Activated CD4-positive, alpha-beta T cell treated with anti-CD3 and anti-CD28 coated beads for 36 hours (primary cell): ENCODE measurements at places on chromosomes 12 and 14.
A peak's percentile ranks its signal among the peaks of the same experiment; 100 is the strongest.

DNA sequence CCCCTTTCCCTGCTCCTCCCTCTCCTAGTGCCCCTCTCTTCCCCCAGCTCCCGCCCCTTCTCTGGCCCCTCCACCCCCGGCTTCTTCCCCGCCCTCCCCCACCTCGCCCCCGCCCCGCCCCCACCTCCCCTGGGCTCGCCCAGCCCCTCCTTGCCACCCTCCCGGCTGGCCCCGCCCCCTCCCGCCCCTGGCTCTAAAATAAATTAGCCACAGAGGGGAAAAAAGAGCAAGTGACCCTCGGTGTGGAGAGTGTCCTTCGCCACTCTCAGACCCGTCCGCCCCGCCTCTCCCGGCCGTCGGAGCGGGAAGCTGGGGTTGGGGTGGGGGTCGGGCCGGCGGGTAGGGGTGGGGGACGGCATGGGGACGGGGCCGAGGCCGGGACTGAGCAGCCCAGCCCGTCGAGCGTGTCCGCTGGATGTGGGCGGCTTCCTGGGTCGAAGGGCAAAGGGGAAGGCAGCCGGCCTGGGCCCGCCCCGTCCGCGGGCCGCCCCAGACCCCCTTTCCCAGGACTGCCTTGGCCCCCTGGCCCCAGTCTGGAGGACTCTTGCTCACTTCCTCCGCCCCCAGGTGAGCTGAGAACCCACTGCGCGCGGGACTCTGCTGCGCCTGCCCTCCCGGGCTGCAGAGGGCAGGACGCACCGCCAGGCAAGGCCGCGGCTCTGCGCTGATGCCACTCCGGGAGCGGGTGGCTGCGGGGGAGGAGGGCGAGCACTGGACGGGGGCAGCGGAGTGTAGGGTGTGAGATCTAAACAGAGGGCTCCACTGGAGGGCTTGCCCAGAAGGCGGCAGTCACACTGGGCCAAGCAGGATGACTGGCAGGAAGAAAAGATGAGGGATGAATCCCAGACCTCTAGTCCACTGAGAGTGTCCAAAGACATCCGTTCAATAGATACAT, 570 bp upstream of the FIGNL2 start:
- H3K4me3 ChIP-seq = no peak overlapping the region
- no peaks in the 10 kb centered on the region for H3K36me3 ChIP-seq
- H3K4me1 ChIP-seq = peaks cover 10% of the 10 kb centered on the region
- peaks cover 30% of the 10 kb centered on the region for H3K27me3 ChIP-seq
- no peak overlapping the region for H3K27ac ChIP-seq

DNA sequence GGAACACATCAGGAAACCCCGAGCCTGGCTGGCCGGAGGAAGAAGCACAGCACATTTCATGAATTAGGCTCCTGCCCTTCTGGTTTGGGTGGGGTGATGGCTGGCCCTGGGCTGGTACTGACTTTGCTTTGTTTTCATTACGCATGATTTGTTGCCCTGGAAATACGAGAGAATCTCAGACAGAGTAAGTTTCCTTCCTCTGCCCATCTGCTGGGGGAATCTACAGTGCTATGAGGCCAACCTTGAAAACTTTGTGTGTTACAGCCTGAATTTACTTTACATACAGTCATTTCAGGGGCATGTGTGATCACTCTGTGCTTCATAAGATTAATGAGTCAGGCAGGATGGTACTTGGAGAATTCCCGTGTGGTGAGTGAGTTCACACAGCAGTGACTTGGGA, 20.5 kb upstream of the SLC5A8 start:
- no peak overlapping the region for H3K27ac ChIP-seq
- no peaks in the 10 kb centered on the region for H3K36me3 ChIP-seq
- no peak for DNase-seq
- no peaks in the 10 kb centered on the region for H3K4me1 ChIP-seq
- H3K4me3 ChIP-seq = no peak overlapping the region
- H3K27me3 ChIP-seq = peaks cover 12% of the 10 kb centered on the region

DNA sequence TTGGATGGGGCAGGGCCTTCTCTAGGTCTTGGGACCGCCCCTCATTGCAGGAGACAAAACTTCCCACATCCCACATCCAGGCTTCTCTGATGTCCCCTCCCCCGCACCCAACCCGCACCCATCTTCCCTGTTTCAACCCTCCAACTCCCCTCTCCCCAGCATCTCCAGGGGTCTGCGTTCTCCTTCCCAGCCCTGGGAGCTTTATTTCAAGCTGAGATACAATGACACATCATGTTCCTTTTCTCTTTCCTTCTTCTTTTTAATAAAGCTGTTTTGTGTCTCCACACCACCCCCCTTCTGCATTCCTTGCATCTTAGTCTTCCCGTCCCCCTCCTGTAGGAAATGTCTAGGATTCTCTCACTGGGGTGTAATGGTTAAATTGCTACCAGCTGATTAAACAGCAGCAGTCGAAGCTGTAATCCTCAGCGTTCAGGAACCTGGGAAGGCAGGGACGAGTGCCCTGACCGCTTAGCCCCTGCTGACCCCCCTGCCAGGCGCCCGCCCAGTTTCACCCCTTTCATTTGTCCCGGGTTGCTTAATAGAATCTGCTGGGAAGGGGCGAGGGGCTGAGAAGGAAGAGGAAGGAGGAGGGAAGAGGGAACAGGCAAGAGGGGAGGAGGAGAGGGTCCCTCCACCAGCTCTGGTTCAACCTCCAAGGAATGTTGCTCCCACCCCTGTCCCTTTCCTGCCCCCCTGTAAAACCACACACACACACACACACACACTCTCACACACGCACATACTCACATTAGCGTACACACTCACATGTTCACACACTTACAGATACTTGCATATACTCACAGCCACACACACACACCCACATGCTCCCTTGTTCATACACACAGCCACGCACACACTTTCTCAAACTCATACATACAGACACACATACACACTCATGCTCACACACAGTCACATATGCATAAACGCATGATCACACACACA, 104.5 kb upstream of the MED13L start:
- no peak for DNase-seq
- no peaks in the 10 kb centered on the region for H3K4me1 ChIP-seq
- no peak overlapping the region for H3K4me3 ChIP-seq

DNA sequence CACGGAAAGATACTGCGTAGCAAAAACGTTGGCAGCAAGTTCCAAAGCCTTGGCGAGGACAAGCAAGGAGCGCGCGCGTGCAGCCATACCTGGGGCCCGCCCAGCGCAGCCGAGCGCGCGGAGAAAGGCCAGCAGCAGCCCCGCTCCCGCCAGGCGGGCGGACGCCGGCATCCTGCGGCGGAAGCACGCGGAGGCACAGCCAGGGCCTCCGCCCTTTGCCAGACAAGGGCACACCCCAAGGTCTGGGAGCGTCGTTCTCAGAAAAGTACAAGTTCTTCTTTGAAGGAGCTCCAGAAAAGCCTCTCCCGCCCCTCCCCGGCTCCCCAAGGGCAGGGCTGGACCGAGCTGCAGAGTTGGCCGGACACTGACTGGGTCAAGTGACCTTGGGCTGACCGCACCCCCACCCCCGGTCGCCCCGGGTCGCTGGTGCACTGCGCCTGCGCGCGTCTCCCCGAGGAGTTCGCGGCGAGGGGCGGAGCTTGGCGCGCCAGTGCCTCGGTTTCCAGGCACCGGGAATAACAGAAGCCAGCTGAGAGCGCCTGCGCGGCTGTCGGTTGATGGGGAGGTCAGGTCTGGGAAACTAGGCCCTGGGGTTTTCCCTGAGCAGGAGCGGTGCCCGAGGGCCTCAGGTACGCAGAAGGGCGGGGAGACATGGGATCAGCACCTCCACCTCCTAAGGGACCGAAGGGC, at the start of gene ZC2HC1C:
Gene ZC2HC1C (plus strand): TSS at position 521 of the 690 bp plus-strand sequence. CDS start 933 bp downstream, outside the sequence.
- no peak within 1 kb of the TSS for H3K4me3 ChIP-seq
- H3K36me3 ChIP-seq = no peaks in the 10 kb centered on the region
- H3K4me1 ChIP-seq = peaks cover 8% of the 10 kb centered on the region
- no peaks in the 10 kb centered on the region for H3K27me3 ChIP-seq
- peak; percentile 79 for DNase-seq

DNA sequence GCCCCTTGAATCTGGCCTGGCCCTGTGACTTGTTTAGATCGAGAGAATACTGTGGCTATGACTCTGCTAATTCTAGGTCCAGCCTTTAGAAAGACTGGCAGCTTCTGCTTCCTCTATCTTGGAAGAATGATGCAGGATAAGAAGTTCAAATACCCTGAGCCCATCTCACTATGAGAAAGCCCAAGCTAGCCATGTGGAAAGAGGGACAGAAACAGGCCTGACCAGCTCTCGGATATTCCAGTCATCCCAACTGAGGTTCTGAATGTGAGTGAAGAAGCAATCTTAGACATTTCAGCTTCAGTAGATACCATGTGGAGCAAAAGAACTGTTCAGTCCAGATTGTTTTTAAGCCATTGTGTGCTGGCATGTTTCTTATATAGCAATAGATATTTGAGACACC, 17.3 kb upstream of the KRR1 start:
- no peaks in the 10 kb centered on the region for H3K36me3 ChIP-seq
- peaks cover 22% of the 10 kb centered on the region for H3K27me3 ChIP-seq
- H3K4me3 ChIP-seq = no peak overlapping the region
- peaks cover 6% of the 10 kb centered on the region for H3K4me1 ChIP-seq
- H3K27ac ChIP-seq = no peak overlapping the region

DNA sequence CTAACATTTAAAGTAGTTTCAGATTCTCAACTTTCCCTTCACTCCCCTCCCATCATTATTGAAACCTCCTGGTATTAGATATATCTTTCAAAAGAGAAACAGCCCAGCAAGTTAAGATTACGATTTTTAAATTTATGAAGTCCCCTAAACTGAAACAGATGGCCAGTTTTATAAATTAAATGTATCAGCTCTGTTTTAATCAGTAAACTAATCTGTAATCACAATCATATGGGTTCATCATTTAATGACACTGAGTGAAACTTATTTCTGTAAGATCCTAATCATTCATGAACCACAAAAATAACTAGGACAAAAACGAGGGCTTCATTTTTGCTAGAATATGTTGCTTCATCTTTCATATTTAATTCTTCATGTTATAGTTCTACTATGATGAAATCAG, 137.8 kb downstream of the EPS8 start:
- H3K4me1 ChIP-seq = no peaks in the 10 kb centered on the region
- H3K36me3 ChIP-seq = no peaks in the 10 kb centered on the region

GRCh38 chr12:94186278-94187241, 38.2 kb downstream of the PLXNC1 start:
- H3K4me3 ChIP-seq = no peak overlapping the region
- no peak overlapping the region for H3K27ac ChIP-seq
- DNase-seq = no peak
- H3K27me3 ChIP-seq = no peaks in the 10 kb centered on the region

DNA sequence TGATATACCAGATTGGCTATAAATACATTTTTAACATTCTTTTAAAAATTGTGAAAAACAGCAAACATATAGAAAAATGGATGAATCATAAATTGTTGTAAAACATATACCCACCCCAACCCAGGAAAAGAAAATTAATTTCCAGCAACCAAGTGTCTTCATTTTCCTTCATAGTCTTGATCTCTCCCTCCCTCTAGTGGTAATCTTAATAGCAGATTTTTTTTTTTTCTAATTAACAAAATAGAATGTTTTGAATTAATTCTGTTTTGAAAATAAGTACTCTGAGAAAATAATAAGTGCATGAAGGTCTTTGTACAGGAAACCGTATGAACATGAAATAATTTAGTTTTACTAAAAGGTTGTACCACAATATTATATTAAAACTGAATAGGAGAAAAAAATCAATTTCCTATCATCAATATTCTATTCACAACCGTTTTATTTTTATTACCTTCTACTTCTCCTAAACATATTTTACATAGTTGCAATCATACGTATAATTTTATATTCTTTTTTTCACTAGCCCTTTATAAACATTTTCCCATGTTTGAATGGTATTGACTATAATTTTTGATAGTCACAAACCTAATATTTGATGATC, 7.0 kb downstream of the ETNK1 start:
- H3K27me3 ChIP-seq = no peaks in the 10 kb centered on the region
- peaks cover 29% of the 10 kb centered on the region for H3K36me3 ChIP-seq
- no peak for DNase-seq
- peaks cover 67% of the 10 kb centered on the region for H3K4me1 ChIP-seq
- H3K27ac ChIP-seq = no peak overlapping the region

- no peak overlapping the region for H3K27ac ChIP-seq
- DNase-seq = no peak
- H3K27me3 ChIP-seq = peaks cover 4% of the 10 kb centered on the region
- no peak overlapping the region for H3K4me3 ChIP-seq
- peaks cover 4% of the 10 kb centered on the region for H3K36me3 ChIP-seq
These were observed 8.5 kb upstream of the SOCS2 start for GRCh38 chr12:93563807-93564538.

DNA sequence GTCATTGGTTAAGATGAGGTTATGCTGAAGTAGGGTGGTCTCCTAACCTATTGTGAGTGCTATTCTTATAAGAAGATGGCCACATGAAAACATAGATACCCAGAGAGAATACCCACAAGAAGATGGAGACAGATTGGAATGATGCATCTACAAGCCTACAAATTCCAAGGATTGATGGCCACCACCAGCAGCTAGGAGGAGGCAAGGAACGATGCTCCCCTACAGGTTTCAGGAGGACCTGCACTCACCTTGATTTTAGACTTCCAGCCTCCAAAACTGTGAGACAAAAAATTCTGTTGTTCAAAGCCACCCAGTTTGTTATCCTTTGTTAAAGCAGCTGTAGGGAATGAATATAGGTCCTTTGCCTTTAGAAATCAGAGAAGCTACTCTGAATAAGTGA, 227.4 kb downstream of the NEDD1 start:
- H3K36me3 ChIP-seq = no peaks in the 10 kb centered on the region
- DNase-seq = no peak
- no peak overlapping the region for H3K27ac ChIP-seq

DNA sequence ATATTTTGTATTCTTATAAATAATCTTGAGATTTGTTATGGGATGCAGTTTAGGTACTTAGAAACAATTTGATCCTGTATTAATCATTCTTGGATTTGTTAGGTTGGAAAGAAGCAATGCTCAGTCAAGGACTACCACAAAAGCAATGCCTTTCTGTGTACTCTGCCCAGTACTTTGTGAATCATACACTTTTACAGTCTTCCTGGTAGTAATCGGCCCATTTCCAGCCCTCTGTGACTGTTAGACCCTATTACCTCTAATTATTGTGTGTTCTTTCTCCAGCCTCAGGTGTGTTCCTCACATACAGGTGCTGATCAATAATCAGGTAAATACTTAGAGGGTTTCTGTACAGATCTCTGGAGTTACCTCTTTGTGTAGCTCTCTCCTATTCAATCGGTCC, 609.0 kb downstream of the KCNH5 start:
- no peaks in the 10 kb centered on the region for H3K4me1 ChIP-seq
- H3K36me3 ChIP-seq = no peaks in the 10 kb centered on the region
- no peaks in the 10 kb centered on the region for H3K27me3 ChIP-seq
- no peak for DNase-seq
- no peak overlapping the region for H3K4me3 ChIP-seq
